SK-N-MC (cell line): ENCODE measurements at places on chromosomes 11 and 22.

DNA sequence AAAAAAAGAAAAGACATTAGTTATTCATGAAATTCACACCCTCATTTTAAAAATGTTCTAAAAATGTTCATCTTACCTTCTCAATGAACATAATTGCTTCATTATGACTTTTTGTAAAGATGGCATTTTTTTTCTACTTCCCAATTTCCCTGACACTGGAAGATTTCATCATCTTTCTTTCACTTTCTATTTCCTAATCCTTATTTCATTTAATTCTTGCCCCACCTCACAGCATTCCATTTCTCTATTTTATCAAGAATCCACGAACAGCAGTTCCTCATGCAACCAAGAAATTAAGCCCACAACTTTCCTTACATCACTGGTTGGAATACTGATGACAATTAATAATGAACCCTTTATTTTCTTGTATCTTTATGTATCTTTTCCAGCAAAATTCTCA lies 1.9 kb downstream of the PATL1 start:
- DNase-seq: no peak

DNA sequence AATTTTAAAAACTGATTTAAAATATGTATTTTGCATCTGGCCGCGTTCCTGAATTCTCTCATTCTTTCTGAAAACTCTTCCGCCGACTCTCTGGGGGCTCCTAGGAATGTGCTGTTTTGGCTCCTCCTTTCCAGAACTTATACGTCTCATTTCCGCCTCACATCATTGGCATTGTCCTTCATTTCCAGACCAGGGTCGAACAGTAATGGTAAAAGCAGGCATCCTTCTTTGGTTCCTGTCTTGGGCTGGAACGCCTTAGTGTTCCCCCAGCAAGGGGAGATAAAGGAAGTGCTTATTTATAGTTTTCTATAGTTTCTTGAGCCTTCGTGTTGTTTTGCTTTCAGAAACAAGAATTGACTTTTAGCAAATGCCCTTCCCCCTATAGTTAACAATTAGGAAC lies 10.9 kb upstream of the TNNT3 start:
- no peak for DNase-seq

- peak; percentile 30 for DNase-seq
Observed at GRCh38 chr22:30920407-30920806, 48.2 kb downstream of the MORC2 start.

DNA sequence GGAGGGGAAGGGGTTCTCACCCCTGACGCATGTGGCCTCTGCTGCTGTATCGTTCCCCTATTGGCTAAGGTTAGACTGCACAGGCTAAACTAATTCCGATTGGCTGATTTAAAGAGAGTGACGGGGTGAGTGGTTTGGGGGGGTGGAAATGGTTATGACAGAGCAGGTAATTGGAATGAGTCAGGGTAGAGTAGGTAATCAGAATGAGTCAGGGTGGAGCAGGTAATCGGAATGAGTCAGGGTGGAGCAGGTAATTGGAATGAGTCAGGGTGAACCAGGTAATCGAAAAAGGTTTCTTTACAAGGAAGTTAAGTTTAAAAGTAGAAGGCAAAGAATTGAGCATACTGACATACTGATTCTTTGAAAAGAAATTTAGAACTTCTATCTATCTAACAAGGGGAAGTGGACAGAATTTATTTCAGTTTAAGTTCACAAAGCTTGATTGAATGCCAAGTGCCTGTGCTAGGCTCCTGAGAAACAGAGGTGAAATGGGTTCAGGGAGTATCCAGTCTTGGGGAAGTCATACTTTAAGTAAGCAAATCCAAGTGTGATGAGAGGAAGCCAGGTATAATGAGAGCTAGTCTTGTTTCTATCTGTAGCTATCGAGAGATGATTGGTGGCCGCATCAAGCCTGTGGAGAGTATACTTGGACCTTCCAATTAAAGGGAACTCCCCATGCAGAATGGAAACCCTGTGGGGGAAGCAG lies 58.0 kb downstream of the C11orf91 start:
- no peak for DNase-seq

DNA sequence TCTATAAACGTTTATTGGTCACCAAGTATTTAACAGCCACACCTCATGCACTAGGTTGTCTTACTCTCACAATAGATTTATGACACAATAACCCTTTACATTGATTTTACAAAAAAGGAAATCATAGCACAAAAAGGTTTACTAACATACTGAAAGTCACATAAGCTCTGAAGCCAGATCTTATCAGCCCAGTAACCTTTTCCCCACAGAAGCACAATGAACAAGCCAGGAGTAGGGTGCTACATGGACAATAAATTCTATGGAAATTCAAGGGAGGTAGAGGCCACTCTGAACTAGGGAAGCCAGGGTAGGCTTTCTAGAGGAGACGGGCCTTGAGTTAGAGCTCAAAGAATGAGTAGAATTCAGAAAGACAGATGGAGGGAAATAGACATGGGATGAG lies 633.5 kb upstream of the CADM1 start:
- no peak for DNase-seq

DNA sequence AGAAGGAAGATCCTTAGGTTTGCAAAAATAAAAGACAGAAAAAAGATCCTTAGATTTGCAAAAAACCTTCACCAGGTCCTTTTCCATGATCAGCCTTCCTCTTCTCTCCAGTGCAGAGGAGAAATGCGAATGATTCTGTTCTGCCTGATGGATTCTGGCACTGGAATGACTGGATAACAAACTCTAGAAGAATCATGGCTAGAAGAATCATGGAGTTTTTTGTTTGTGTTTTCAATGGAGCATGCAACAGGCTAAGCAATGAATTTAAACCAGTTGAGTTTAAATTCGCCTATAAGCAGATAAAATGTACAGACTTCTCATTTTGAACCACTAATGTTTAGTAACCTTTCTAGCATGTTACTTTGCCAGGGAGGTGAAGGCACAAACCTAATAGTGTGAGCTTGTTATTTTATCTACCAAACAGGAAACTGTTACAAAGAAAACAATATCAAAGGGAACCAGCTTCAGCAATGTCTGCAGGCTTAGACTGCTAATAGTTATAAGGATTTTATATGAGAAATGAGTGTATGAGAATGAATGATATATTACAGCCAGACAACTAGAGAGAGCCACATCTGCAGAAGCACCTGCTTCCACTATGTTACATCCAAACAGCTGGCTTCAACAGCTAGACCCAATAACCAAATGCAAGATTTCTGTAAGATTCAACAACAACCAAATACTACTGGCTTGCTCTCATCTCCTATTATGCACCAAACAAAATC lies 64.7 kb upstream of the APOA1 start:
- DNase-seq: no peak
